ENCODE measurements at places on chromosomes 3 and 15.

DNA sequence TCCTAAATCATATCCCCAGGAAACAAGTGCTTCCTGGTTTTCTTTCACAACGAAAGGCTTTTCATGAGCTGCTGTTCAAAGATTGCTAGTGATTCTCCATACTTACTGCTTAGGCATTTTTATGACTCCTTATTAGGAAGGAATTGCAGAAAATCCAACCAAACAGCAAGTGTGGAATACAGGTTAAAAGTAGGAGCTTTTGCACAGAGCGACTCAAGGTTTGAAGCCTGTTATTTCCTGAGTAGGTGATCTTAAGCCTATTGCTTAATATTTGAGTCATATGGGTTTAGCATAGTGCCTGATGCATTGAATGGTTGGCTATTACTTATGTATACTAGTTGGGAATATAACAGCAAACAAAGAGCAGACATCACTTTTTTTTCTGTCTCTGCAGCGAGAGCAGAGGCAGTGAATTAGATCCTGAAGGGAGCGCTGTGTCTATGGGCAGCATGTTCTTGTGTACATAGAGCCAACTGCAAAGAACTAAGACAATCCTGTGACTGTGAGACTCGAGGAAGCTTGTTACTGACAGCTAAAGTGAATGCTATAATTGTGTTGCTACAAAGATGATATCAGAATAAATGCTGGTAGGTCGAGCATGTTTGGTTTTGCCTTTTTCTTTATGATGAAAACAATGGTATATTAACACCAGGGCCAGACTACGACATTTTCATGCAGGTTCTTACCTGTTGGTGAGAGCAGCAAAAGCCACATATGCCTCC, 6.3 kb downstream of the TM4SF1 start:
- DNase-seq = no peak

DNA sequence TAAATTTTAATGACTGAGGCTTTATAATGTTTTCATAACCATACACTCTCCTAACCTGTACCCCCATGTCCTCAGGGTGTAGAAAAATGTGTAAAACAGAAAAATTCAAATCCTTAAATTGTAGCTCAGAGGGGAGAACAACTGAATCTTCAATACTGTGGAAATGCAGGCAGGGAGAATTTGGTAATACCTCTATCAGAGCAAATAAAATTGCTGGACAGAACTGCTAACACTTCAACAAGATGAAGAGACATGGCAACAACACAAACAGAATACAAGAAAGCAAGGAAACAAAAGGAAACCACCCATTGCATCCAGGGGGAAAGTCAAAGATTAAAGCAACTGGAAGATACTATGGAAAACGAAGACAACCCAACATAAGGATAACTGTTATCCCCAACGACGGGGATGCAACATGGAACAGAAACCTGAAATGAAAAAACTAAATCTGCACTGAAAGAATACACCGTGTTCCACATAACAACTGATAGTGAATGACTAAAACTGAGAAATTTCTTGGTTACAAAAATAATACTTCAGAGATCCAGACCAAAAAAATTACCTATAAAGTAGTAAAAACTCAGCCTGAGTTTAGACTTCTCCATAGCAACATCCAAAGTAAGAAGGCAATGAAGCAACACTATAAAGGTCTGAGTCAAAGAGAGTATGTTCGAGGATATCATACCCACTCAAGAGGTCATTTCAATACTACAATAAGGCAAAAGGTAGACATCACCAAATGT, 48.5 kb downstream of the HACD2 start:
- no peak for DNase-seq

GRCh38 chr3:10320320-10320677, 613 bp downstream of the SEC13 start:
- no peak for DNase-seq

DNA sequence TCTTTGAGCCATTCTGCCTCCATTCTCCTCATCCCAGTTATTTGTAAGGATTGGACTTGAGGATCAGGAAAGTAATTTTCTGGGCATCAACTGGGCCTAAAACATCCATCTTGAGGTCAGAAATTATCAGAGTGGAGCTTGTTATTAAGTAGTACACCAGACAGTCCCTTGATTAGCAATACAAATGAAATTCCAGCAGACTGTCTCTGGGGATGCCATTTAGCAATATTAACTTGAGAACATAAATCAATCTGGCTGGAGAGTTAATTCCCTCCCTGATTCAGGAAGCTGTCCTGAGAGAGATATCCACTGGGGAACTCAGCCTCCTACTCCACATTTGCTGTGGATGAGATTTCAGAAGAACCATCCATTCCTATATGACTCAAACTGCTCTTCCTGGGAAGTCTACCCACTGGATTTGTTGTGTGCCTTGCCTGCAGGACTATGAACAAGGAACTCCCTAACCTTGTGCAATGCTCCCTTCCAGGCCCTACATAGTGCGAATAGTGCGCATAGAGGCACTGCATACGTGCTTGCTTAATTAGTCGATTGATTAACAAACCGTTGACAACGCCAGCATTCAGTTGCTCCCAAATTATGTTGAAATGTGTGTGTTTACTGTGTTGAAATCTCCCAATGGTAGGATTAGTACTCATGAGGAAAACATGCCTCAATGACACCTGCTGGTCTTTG, 36.1 kb upstream of the MTMR14 start:
- no peak for DNase-seq

Data from occipital lobe (tissue), 3 donors.